ENCODE measurements at places on chromosomes 11 and 22. TPM values are rescaled to one million over a fixed set of nuclear protein-coding genes. Genes with fewer than 3 reads are reported as not detected.

FADS1 gene
- total RNA-seq: 49.1 TPM

PRR33 gene
- total RNA-seq: not detected

OR56A1 gene
- total RNA-seq: 0.06 TPM

DNA sequence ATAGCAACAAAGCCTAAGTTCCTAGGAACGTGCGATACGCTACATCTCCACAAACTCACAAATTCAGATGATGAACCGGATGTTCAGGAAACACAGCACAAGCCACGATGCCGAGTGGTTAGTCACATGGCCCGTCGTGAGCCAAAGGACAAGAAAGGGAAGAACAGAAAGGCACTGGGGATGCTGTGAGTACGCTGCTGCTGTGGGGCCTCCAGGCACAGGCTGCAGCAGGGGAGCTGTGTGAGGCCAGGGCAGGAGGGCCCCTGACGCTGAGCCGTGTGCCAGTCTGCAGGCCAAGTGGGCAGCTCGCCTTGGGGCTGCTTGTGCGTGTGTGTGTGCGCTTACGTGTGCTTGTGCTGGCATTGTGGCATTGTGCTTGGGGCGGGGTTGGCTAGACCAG is 89.4 kb downstream of the CTTN start:
- DNase-seq: no peak

GRCh38 chr22:17836992-17837742 is 62.9 kb upstream of the BID start:
- DNase-seq: no peak

DNA sequence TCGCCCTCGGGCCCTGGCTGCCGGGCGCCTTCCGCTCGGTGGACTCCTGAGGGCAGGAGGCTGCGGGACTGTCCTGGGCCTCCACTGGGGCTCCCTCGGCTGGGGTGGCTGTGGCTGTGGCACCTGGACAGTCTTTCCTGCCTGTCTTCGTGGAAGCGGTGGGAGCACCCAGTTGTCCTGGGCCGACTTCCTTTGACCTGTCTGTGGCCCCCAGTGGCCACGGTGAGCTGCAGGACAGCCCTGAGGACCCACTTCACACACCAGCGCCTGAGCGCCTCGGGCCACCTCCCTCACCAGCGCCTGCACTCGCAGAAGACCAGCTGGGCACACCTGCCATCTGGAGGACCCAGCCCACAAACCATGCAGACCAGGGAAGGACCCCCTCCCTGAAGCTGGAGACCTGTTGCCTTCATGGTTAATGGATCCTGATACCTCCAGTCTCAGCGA is 1.8 kb upstream of the EPS8L2 start:
- DNase-seq: no peak

GRCh38 chr11:123547180-123547579 is 107.2 kb downstream of the SCN3B start:
- no peak for DNase-seq

Measured in omental fat pad (tissue), 4 donors.